Stomach (tissue), 19 donors: ENCODE measurements at places on chromosomes 7 and 10. TPM values are rescaled to one million over a fixed set of nuclear protein-coding genes. Genes with fewer than 3 reads are reported as not detected.

Gene COL17A1
- total RNA-seq = 0.45 TPM

Gene PPP1R3A
- not detected for total RNA-seq

Gene GIMAP1
- 4.6 TPM for total RNA-seq

Gene FAM237B
- total RNA-seq = not detected

Gene ZNF727
- total RNA-seq = not detected

Gene RAB19
- 0.87 TPM for total RNA-seq

DNA sequence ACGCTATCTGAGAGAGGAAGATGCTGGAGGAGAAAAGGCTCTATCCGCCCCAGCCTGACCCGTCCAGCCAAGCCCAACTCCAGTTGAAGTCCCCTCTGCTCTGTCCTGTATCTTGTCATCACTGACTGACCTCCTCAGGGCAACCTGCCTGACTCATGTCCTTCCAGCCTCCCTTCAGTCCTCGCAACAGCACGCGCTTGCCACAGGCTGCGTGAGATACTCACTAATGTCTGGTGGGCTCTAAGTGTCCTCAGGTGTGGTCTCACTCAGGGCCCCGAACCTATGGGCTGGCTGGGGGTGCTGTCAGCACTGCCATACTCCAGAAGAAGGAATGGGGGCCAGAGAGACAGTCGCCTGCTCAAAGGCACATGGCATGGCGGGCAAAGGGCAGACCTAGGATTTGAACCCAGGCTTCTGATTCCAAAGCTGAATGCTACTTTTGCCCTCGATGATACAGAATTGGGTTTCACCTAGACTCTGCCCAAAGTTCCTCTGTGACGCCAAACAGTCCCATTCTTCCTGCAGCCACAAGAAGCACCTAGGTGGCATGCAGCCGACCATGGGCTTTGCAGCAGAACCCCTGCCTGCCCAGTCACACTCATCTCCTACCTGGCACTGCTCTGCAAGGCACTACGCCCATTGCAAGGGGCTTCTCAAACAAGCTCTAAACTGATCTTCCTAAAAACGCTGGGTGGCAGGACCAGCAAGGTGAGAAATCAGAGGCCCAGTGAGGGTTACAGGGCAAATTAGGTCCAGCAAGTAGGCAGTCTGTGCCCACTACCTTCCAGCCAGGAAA lies 8.5 kb downstream of the FAM53B start:
- no peak for DNase-seq
